Left forelimb (tissue), 1 donor: ENCODE measurements at places on chromosomes 1 and 21.

GRCh38 chr1:10178597-10179405 lies 31.6 kb upstream of the KIF1B start:
- DNase-seq: no peak

DNA sequence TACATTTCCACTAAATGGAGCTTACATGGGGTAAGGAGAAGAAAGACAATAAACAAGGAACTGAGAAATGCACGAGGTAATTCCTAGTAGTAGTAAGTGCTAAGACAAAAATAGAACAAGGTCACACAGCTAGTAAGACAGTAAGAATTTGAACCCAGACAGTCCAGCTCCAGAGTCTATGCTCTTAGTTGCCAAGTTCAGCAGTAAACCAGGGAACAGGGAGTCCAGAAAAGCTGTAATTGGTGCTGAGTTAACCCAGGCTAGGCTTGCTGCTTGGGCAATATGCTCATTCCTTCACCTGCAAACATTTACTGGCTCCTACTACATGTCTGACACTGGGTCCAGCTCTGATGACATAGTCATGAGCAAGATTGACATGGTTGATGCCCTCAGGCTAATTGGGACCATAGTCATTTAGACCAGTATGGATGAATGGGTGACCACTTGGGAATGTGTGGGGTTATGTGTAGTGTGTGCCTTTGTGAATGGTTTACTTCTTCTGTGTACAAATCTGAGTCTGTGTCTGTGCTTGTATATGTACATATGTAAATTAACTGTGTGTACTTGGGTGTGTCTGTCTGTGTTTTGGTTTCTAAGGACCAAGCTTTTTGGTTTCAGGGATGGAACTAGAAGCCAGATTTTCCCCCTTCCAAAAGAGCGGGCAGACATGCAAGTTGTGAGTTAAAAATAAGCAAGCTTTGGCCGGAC lies 2.0 kb downstream of the GPX7 start:
- no peak for DNase-seq

DNA sequence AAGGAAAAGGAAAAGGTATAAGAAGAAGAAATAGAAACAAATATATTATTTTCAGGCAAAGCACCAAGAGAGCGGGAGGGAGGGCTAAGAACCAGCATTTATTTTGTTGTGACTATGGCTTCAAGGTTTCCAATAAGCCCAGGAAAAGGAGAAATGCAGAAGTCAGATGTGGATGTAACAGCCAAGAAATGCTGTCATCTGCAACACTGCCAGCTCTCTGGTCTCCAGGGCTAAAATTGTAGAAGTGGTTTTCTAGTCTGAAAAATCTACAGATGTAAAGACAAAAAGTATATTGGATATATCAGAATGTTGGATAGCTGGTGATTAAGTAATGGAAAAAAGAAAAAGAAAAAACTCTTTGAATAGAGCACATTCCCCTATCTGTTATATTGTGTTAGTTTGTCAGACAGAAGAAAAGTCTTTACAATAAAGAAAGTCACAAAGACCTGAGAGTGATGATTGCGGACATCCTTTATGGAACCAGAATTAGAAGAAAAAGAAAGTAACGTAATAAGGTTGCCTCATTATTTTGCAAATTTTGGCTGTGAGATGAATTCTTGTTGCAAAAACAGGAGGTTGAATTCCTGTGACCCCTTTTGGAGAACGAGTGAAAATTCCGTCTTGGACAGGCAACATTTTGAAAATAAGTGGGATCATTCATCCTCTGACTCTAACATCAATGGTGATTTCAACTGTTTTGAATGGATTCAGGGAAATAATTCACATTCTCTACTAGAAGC lies 938.1 kb downstream of the TTLL7 start:
- DNase-seq: peak; percentile 75

DNA sequence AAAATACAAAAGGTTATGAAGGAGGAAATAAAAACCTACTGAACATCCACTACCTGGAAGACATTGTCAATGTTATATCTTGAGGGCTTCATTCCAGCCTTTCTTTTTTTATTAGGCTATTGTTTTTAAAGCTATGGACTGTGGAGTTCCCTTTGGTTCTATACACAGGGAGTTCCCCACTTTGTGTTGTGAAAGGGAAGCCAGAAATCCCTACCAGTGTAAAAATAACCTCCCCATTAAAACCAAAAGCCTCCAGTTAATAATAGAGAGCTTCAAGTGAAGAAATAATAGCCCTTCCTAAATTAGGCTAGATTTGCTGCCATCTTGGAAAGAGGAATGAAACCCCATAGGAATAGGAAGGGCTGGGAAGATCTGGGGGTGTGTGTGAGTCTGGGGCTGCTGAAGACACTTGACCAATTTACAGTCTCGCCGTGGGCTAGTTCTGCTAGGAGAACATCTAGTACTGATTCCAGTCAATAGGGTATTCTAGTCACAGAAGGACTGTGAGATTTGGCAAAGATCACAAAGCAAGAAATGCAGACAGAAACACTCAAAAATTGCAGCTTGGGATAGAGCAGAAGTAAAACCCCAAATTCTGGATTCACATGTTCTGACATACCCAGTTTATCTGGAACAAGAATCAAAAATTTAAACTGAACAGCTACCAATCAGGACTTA lies 32.4 kb upstream of the PTGFRN start:
- no peak for DNase-seq

DNA sequence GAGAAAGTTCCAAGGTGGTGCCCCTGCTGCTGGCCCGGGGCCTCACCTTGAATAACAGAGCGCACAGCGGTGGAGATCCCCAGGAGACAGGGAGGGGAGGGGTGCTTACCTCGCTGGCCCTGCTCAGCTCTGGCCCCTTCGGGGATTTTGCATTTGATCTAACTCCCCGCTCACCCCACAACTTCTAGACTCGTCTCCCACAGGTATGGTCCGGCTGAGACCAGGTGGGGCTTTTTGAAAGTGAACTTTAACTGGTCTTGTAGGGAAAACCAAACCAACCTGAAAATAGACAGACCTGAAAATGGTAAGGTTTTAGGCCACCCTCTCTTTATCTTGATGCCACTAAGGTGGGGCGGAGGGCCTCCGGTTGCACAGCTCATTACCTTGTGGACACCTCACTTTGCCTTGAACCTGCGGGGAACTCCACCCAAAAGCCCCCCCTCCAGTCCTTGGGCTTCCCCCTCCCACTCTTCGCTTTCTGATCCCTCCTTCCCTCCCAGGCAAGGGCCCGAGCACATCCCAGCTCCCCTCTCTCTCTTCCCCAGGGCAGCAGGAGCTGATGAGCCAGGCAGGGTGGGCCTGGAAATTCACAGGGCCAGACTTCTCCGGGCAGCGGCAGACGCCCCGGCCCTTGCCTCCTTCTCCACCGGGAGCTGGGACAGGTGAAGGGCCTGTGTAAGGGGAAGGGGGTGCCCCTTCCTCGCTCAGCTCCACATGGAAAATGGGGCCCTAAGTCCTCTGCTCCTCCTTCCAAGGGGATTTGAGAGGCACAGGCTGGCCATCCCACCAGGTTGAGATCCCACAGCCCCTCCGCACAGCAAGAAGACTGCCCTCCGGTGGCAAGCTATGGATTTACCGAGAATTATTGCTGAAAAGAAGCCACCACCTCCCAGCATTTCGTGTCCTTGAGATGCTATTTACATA lies 16.1 kb downstream of the TNFRSF8 start:
- no peak for DNase-seq

DNA sequence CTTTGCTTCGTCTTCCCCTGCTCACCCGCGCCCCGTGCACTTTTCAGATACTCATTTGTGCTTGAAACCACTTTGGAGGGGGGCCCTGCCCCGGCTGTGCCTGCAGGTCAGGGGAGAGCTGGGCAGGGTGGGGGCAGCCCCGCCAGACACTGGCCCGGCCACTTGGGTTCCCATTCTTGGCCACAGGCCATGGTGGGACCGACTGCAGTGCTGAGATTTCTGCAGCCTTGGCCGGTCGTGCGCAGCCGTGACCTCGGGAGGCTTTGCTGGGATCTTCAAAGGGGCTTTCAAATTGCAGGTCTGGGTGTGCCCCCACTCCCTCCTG lies 54.5 kb upstream of the TTC34 start:
- no peak for DNase-seq

DNA sequence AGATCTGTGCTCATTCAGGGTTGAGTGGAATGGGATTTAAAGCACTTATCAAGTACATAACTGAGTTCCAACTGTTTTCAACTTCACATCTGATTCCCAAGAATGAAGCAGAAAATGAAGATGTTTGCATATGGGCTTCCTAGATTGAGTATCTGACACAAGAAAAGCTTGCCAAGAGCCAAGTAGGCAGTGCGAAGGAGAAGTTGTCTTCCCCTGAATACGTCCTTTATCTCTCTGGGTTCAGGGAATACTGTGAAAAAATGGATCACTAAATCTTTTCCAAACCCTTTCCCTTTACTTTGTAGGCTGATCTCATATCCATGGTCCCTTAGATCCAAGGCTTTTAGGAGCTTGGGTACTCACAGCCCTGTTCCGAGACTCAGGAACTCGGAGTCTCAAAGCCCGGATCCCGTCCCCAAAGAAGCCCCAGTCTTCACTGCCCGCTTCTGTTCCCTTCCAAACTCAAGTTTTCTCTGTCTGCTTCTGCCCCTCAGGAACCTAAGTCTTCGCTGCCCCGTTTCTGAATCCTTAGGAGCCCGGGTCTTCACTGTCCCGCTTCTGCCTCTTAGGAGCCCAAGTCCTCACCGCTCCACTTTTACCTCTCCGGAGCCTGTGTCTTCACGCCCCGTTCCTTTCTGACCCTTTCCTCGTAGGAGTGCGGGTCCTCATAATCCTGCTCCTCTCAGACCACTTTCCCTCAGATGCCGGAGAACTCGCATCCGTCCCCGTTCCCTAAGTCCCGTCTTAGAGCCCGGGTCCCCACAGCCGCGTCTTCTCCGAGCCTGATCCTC lies 616 bp downstream of the TAF12 start:
- DNase-seq: no peak

GRCh38 chr1:3597599-3597964 lies 13.7 kb downstream of the MEGF6 start:
- DNase-seq: no peak

DNA sequence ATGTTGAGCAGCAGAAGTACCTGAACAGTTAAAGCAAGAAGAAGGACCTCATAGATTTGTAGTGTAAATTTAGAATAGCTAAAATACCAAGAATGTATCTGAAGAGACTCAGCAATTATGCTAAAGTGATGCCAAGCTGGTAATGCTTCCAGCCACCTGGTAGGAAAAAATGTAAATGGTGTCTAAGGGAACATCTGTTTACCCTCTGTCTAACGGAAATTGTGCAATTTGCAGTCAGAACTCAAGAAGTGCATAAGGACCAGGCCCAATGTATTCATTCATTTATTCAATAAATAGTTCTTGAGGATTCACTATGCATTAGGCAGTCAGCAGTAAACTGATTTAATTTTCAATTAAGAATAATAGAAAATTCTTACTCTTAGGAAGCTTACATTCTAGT lies 116.0 kb upstream of the ADGRL4 start:
- no peak for DNase-seq

DNA sequence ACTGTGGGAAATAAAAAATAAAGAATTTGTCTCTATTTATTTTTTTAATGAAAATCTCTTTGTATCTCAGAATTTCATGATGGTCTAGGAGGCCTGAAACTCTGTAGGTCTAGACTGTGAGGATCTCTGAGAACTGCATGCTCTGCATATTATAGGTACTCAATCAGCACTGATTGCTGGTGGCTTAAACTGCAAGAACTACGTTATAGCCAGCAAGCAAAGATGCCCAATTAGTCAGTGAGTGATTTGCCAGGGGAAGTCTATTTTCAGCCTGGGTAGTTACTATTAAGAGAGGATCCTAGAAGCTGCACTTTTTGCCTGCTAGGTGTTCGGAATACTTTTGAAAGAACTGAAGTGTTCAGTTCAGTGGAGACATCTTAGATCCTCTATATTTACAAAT lies 87.4 kb downstream of the GPR52 start:
- no peak for DNase-seq

DNA sequence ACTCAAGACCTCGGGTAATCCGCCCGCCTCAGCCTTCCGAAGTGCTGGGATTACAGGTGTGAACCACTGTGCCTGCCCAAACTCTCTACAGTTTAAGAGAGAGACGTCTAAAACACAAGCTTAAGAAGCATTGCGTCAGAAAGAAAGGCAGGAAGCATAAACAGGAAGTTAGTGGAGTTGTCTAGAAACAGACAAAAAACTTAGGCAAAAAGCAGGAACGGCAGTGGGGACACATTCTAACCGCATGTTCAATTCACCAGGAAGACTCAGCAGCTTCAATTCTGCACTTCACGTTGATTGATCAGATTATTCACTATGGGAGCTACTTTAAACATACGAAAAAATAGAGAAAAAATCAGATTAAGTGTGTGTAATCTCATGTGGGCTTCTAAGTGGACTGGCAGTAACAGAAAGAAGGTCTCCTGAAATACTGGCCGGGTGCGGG lies 7.4 kb downstream of the CFAP74 start:
- no peak for DNase-seq

DNA sequence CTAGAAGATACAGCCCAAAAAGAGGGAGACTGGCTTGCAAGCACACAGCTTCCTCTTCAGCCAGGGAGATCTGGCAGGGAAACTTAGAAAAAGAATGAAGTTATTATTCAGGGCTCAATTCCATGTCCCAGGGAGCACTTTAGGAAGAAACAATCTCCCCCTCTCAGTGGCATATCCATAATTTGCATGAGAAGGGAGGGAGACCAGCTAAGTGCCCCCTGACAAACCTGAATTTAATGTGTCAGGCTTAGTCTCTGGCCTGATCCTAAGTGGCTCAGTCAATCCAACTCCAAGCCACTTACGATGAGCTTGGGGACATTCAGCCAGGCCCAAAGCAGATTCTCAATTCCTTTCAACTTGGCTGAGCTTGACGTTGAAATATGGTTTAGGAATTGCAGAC lies 17.7 kb upstream of the KCND3 start:
- DNase-seq: no peak

GRCh38 chr1:25874635-25875153 lies 814 bp downstream of the PAQR7 start:
- DNase-seq: no peak

DNA sequence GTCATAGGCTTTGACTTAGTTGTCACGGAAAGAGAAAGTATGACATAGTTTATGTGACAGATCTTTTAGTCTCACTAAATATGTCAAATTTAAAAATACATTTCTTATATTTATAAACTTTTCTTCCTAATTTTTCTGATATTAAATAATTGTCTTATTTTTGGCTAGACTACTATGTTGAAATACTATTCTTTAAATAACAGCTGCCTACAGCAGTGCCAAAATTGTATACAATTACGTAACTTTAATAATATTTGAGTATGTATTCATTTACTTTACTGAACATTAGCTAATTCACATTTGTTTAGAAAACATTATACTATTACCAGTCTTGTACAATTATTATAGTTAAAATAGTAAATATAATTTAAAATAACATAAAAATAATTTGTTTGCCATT lies 137.4 kb downstream of the ADGRL4 start:
- DNase-seq: no peak
